ENCODE measurements at places on chromosomes 7 and 10.

DNA sequence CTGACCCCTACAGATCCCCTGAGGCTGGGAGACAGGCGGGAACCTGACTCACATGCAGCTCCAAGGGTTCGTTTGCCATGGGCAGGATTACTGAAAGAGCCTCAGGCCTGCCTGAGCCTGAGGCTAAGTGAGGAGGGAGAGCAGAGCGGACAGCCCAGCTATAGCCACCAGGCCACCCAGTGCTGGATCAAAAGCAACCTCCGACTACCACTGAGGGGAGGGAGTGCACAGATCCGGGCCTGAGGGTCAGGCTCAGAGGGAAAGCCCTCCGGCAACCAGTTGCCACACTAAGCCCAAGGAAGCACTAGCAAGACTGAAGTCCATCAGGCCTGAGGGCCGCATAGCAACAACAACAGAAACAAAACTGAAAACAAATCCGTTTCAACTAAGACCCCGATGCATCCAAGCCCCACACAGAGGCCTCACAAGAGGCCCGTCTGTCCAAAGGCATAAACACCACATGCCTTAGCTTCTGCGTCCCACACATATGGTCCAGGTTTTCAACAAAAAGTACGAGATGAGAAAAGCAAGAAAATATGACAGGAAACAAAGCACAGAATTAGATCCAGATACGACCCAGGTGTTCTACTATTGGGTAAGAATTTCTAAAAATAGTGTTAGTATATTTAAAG, 92.5 kb upstream of the VIPR2 start:
- no peak for DNase-seq

GRCh38 chr7:2477447-2478398, 1.5 kb upstream of the GRIFIN start:
- DNase-seq = peak; percentile 64

GRCh38 chr7:50317697-50318669, 13.5 kb downstream of the IKZF1 start:
- DNase-seq = no peak

DNA sequence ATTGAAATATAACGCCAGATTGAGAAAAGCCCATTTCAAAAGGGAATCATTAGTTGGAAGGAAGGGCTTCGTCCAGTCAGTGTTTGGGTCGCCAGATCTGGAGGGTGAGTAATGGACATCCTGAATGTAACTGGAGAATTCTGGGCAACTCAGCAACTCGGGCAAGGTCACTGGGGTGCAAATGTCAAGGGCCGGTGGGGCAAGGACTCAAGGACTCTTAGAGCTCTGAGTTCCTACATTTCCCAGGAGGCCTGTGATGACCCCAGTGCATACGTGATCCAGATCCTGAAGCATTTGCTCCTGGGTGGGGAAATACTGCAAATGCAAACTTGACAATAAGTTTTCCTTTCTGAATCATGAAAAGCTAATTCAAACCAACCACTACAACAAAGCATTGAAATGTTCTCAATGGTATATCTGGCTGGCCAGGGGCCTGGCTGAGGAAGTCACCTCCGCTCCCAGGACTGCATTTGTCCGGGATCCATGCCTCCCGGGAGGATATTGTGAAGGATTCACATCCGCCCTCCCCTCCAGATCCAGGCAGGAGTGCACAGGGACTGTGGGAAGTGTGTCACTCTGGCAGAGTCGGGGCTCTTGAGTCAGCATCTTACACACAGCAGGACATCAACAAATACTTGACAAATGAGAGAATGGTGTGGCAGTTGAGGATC, 164.0 kb downstream of the FANK1 start:
- no peak for DNase-seq

GRCh38 chr10:132742837-132743194, 43.1 kb downstream of the NKX6-2 start:
- DNase-seq = no peak

GRCh38 chr10:6713716-6714115, 133.6 kb upstream of the PRKCQ start:
- DNase-seq = no peak

GRCh38 chr7:150513758-150514157, 914 bp upstream of the GIMAP7 start:
- DNase-seq = no peak

DNA sequence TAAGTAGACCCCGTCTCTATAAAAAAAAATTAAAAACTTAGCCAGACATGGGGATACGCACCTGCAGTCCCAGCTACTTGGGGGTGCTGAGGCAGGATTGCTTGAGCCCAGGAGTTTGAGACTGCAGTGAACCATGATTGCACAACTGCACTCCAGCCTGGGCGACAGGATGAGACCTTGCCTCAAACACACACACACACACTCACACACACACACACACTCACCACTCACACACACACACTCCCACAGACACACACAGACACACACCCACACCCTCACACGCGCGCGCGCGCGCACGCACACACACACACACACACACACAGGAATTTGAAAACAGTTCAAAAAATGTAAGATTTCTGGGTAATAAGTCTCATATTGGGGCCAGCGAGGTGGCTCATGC, 8.7 kb upstream of the GRIFIN start:
- DNase-seq = no peak

DNA sequence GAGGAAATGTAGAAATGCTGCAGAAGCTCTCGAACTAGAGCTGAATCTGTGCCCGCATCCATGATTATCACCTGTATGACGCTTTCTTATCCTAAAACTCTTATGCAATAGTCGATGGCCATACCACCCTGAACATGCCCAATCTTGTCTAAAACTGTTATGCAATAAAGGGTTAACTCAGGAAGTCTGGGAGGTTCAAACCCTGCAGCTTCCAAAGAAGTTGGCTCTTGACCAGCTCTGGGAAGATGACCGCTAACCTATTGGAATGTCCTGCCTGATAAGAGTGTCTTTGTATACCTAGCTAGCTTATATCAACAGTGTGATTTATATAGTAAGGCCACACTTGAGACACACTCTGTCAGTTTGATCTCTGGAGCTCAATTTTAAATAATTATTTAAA, 3.4 kb upstream of the C10orf88 start:
- no peak for DNase-seq

DNA sequence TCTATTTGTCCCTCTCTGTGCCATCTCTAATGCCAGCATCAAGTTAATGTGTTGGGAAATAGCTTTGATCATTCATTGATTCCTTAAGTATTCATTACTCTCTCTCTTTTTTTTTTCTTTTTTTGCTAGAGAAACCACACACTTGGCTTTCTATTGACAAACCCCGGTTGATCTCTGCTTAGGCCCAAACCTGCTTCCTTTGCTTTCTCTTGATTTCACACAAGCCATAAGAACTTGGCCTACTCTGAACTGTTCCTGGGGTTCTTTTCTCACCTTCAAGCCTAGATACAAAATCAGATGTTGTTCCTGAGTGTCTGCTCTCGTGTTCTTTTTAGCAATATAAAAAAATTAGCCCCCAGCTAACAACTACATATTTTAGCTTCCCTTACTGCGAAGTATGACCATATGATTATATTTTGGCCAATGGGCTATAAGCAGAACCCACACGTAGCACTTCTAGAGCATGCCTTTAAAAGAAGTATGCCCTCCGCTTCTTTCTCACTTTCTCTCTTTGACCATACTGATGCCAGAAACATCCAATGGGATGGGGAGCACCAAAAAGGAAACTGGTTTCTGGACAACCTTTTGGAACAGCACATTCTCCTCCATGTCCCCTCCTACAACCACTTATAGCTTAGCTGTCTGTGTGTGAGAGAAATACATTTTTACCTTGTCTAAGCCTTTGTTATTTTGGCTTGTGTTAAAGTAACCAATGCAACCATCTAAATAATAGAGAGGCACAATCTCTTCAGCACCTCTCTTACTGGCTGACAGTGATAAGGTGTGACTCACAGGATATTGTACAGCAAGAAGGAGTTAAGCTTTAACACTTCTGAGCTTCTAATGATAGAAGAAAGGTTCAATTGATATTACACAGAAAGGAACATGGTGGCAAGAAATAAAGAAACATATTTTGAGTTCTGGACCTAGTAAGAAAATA, 96.6 kb upstream of the LRRN3 start:
- peak; percentile 64 for DNase-seq

DNA sequence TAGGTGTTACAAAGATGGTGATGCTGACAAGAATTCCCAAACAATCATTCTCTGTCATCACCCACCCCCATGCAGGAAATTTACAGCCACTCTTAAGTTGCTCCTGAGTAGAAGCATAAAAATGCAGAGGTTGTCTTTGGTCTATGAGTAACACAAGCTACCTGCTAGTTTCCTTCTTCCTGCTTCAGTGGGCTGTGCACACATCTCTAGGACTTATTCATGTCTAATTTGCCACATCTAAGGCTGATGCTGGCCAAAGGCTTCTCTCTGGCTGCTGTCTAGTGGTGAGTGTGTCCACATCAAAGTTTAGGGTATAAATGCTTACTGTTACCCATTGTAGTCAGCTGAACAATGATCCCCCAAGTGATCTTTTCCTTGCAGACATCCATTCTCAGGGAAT, 662.5 kb downstream of the TYW1 start:
- no peak for DNase-seq

- DNase-seq = peak; percentile 32
Measured at GRCh38 chr7:55432939-55433784, 68.0 kb downstream of the LANCL2 start.

DNA sequence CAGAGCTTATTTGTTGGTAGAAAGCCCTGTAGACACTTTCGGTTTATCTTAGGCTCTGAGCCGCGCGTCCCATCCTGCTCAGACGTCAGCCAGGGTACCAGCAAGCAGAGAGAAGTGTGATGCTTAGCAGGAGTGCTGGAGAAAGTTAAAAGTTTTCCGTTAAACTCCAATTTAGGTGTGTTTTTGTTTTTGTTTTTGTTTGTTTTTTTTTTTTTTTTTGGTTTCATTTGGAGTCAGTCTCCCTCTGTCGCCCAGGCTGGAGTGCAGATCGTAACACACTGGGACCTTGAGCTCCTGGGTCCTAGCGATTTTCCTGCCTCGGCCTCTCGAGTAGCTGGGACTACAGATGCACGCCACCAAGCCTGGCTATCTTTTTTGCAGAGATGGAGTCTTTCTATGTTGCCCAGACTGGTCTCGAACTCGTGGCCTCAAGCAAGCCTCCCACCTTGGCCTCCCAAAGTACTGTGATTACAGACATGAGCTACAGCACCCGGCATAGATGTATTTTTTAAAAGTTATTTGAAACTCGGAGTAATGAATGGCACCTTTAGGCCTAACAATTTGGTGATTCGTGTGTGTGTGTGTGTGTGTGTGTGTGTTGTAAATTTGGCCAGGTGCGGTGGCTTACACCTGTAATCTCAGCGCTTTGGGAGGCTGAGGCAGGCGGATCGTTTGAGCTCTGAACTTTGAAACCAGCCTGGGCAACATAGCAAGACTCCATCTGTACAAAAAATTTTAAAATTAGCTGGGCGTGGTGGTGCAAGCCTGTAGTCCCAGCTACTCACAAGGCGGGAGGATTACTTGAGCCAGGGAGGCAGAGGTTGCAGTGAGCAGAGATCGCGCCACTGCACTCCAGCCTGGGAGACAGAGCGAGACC, 1.3 kb upstream of the HIP1 start:
- DNase-seq = no peak

GRCh38 chr10:13528123-13528874, 515 bp downstream of the BEND7 start:
- peak; percentile 18 for DNase-seq

GRCh38 chr10:96387161-96387560, 28.4 kb upstream of the OPALIN start:
- no peak for DNase-seq

GRCh38 chr10:112904000-112904399, 46.0 kb upstream of the TCF7L2 start:
- no peak for DNase-seq

DNA sequence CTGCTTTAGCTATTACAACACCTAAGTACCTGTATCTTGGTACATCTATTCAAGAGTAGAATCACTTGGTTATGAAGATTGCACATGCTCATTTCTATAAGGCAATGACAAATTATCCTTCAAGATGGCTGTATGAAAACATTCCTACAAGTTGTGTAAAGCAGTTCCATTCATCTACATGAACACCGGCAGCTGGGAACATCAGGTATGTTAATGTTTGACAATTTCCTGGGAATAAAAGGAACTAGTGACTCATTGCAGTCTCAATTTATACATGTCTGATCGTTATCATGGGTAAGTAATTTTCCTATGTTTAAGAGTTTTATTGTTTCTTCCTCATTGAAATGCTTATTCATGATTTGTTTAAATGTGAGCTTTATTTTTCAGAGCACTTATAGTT, 203.2 kb upstream of the SEMA3E start:
- DNase-seq = no peak

GRCh38 chr7:66362136-66362535, 157.0 kb downstream of the TPST1 start:
- no peak for DNase-seq

- no peak for DNase-seq
Measured at GRCh38 chr10:6120691-6121090, 31.9 kb downstream of the RBM17 start.

- DNase-seq = no peak
Measured at GRCh38 chr10:99010286-99010685, 225.4 kb downstream of the HPSE2 start.

- DNase-seq = peak; percentile 17
Measured at GRCh38 chr10:58414270-58415041, 29.2 kb downstream of the TFAM start.

- no peak for DNase-seq
Measured at GRCh38 chr7:151175793-151176311, 8.4 kb upstream of the GBX1 start.

- no peak for DNase-seq
Measured at GRCh38 chr7:139494835-139495579, 11.5 kb upstream of the KLRG2 start.

- DNase-seq = no peak
Measured at GRCh38 chr7:85833066-85833465, 646.2 kb upstream of the SEMA3D start.

DNA sequence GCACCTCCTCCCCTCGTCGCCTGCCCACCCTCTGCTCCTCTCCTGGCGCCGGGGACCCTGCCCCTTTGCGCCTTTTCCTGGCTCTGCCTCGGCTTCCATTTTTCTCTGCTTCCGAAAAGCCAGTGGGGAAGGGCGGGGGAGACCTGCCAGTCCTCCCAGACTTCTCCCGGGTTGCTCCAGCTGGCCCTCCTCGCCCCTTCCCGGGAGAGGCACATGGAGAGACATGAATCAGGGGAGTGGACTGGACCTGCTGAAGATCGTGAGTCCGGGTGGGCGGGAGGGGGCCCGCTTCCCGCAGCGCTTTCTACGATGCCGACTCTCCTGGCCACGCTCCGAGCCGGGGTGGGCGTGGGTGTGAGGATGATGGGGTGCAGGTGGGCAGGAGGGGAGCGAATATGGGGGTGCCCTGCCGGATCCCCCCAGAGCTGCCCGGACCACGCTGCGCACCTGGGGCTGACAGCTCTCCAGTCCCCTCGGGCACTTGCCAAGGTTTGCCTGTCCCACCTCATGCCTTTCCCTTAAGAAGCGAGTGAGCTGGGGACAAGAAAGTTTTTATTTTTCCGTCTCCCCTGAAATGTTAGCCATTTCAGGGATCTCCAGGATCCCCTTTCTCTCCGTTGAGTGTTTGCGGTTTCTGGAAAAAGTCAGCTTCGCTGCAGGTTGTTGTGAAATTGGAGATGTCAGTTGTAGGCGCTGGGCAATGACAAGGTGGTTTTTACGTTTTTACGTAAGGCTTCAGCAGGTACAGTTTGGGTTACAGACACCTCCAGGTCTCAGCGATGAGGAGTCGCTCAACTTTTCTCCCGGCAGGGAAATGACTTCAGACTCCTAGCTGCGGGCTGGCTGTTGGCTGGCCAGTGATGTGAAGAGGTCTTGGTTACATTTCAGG, 977 bp downstream of the CACNB2 start:
- no peak for DNase-seq

- DNase-seq = no peak
Measured at GRCh38 chr10:69467928-69468750, 16.9 kb downstream of the TSPAN15 start.
